AG04450 (cell line): ENCODE measurements at places on chromosomes 6 and 20. TPM values are rescaled to one million over a fixed set of nuclear protein-coding genes. Genes with fewer than 3 reads are reported as not detected.

DNA sequence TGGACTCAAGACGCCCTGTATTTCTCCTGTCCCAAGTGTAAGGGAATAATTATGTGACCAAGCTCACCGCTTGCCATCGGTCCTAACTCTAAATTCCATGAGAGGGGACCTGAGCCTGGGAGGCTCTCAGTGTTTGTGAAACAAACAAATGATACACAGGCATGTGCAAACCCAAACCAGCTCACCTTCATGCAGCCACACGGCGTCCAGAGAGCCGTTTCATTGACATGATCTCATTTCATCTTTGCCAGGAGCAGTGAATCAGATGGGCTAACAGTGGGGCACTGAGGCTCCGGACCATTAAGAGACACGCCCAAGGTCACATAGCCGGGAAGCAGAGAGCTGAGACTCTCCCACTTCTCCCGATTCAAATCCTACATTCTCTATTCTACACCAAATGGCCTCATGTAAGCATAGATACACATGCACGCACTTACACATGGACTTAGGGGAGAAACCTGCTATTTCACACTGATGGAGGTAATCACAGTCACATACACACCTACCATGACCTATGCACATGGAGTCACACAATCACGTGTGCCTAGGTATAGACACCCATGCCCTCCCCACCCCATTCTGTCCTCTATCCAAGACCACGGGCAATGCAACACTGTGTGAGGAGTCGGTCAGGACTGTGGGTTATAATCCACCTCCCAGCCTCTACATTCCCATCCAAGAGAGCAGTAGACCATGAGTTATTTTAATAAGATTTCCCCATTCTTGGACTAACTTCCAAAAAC is 1.1 kb downstream of the BNIP5 start:
- no peak for DNase-seq

DLK2 gene
- polyA plus RNA-seq: 0.62 and 0.86 TPM in 2 replicates

- DNase-seq: no peak
These were observed 17.6 kb upstream of the ELMO2 start for GRCh38 chr20:46423882-46424482.

SRSF6 gene
- polyA plus RNA-seq: 146 and 177 TPM in 2 replicates

- peak; percentile 44 for DNase-seq
These were observed 30.1 kb upstream of the SH3BGRL2 start for GRCh38 chr6:79600812-79601609.

DNA sequence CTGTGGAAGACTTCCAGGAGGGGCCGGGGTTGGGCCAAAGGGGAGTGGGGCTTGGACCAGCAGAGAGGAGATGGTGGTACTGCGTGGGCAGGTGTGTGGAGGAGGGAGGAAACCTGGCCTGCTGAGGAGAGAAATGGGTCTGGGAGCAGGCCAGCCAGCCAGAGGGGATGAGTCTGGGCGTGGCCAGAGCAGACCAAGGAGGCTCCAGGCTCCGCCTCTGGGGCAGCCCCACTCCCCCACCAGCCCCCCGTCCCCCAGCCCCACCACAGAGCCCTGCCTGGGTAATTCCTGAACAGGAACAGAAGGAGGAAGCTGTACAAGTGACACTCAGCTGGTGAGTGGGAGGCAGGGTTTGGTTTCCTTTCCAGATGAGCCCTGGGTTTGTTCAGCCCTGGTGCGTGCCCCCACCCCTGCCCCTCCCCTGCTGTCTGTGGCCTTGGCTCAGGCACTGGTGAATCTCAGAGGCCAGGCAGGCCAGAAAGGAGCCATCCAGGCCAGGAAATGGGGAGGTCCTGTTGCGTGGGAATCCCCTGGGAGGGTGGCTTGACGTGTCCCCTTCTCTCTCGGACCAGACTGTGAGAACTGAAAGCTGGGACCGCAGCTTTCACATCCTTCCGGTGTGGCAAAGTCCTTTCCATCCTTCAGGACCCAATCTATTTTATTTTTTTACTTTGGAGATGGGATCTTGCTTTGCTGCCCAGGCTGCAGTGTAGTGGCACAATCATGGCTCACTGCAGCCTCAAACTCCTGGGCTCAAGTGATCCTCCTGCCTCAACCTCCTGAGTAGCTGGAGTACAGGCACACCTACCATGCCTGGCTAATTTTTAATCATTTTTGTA is 9.4 kb upstream of the SRC start:
- DNase-seq: no peak

BEND3 gene
- 0.81 and 1.1 TPM in 2 replicates for polyA plus RNA-seq

DNA sequence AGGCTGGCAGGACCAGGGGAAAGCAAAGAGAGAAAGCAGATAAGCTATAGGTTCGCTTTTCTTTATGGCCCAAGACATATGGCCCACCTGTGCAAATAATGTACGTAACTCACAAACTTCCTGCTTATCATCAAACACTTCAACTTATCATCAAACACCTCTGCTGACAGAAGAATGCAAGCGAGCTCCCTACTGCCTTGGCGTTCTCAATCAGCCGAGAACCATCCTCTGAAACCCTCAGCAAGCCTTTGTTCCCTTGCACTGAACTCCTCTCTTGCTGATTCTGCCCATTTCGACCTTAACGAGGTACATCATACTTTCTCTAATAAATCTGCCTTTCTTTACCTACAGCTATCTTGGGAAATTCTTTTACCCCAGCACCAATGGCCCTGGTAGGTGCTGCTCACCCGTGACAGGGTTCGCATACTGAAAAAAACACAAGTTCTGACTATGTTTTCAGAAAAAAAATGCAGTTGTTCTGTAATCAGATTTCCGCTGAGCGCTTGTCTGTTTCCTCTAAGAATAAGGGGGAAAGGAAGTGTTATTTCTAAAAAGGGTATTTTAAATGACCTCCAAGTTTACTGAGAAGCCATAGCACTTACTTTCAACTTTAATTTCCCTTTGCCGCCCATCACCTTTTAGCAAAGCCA is 28.3 kb downstream of the SERPINB6 start:
- DNase-seq: no peak

DNA sequence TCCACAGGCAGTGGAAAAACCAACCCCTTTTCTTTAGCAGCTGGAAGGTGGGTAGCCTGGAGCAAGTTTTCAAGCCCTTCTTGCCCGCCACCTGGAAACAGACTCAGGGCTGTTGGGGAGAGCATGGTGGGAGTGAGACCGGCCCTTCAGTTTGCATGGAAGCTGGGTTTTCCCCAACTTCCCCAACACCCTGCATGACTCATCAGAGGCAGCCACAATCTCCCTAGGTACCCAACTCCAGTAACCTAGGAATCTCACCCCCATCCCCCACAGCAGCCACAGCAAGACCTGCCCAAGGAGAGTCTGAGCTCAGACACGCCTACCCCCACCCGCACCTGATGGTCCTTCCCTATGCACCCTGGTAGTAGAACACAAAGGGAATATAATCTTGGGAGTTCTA is 86.3 kb upstream of the IRAK1BP1 start:
- no peak for DNase-seq

DNA sequence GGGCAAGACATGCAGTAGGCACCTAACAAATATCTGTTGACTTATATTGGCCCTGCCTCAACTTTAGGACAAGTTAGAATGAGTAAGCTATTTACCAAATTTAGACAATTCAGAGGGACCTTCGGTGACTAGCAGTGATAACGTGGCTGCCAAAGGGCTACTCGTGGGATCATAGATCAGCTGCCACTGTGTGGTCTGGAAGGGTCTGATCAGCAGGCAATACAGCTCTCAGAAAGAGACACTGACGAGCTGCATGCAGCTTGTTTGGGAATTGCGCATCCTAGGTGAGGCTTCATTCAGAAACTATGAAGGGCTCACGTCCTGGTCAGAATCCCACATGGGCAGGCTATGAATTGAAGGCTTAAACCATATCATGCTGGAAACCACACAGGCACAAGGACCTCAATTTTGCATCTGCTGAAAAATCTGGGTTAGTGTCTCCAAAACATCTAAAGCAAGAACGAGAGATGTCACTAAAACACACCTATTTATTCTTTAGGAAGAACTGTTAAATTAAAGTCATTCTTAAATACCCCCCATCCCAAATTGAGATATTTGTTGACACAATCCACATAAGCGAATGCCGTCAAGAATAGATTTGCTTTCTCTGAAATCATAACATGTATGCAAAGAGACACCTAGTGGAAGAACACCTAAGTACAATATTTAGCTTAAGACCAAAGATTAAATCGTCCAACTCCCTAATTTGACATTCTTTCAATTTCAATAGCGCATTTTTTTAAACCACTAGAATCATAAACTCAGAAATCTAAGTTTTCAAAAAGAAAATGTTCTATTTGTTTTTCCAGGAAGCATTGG is 79.6 kb downstream of the IPCEF1 start:
- DNase-seq: no peak

SPDEF gene
- polyA plus RNA-seq: 0.04 TPM in 1 of 2 replicates, not detected in the other

DNA sequence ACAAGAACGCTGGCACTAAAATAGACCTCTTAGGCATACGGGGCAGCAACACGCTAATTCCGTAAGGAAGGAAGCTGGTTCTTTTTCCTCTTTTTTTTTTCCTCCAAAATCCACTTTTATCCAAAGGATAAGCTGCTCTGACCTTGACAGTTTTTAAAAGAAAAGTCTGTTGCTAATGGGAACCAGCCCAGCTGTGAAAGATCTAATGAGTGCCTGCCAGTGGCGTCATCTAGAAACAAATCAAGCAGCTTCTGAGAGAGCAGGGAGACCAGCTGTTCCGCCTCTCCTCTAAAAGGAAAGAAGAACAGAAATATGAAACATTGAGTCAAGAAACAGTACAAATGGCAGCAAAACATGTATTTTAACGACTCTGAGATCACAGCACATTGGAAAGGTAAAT is 78.6 kb downstream of the FAXC start:
- no peak for DNase-seq

GRCh38 chr20:49308875-49309274 is 31.0 kb upstream of the ZNFX1 start:
- DNase-seq: no peak
